ENCODE measurements at places on chromosomes 2 and 18. TPM values are rescaled to one million over a fixed set of nuclear protein-coding genes. Genes with fewer than 3 reads are reported as not detected.
A peak's percentile ranks its signal among the peaks of the same experiment; 100 is the strongest.

DNA sequence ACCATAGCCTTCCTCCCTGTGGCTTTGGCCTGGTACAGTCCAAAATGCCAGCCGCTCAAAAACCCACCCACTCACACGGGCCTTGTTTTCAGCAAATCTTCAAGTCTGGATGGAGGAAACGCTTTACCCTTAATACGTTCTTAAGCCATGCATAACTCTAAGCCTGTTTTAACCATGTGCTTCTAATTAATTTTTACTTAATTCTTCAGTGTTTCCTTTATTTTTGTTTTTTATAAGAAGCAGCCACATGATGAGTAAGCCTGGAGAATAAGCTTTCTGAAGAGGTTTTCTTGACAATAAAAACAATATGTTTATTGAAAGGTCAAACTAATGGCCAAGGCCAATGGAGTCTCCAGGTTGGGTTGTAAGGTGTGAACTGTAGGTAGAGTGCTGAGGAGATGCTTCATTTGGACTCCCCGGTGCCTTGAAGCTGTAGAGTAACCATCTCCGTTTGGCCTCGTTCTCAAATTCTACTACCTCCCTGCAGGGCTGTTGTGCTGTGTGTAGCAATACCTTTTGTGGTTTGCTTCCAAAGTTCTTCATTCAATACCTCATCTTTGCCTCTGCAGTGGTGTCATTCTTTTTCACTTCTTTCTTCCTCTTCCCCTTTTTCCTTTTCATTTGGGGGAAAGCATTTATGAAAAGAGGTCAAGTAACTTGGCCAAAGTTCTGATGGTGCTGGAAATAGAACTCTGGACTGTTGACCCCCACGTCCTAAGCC, 113.7 kb downstream of the PRKCE start:
- no peak overlapping the region for H3K4me3 ChIP-seq
- no peaks in the 10 kb centered on the region for H3K27me3 ChIP-seq
- no peaks in the 10 kb centered on the region for H3K36me3 ChIP-seq
- peaks cover 9% of the 10 kb centered on the region for H3K4me1 ChIP-seq

- no peaks in the 10 kb centered on the region for H3K36me3 ChIP-seq
- H3K4me3 ChIP-seq, result no peak overlapping the region
- H3K27ac ChIP-seq, result no peak overlapping the region
- no peaks in the 10 kb centered on the region for H3K27me3 ChIP-seq
- H3K4me1 ChIP-seq, result no peaks in the 10 kb centered on the region
Measured at GRCh38 chr2:153005071-153005730, 286.8 kb downstream of the ARL6IP6 start.

DNA sequence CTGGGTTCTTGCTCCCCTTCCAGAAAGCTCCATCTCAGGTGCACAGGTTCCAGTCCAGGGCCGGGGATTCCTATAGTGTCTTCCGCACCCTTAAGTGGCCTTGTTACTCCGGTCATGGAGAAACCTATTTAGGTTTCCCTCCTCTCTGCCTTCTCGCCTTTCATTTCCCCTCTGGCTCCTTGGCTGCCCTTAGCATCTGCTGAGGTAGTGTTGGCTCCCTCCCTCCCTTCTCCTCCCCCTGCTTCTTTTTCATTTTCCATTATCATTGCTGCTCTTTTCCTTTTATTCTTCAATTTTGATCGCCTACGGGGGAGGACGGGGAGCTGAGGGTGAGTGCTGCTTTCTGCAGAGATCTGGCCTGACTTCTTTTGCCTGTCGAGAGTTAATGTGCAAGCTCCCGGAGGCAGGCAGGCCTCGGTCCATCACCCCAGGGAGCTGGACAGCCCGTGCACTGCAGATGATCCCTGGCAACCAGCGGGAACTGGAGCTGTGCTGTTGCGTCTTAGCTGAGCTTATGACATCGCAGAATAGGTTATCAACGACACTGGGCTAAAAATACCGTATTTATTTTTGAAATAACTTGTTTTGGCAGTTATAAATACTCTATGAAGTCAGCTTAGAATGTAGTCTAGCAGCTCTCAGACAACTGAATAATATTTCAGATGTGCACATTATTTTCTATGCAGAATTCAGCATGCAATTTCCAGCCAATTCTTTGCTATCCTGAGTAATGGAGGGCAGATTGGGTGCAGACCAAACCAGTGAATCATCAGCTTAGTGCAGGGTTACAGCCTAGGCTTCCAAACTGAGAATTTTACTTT, 141.9 kb downstream of the SLC4A3 start:
- no peak overlapping the region for H3K4me3 ChIP-seq
- H3K27me3 ChIP-seq, result no peaks in the 10 kb centered on the region
- H3K36me3 ChIP-seq, result no peaks in the 10 kb centered on the region
- no peaks in the 10 kb centered on the region for H3K4me1 ChIP-seq
- no peak overlapping the region for H3K27ac ChIP-seq

- H3K4me3 ChIP-seq, result no peak overlapping the region
- no peak for DNase-seq
- H3K27me3 ChIP-seq, result peaks cover 7% of the 10 kb centered on the region
- no peak overlapping the region for H3K27ac ChIP-seq
- H3K36me3 ChIP-seq, result no peaks in the 10 kb centered on the region
Measured at GRCh38 chr2:175277772-175278171, 96.3 kb upstream of the ATP5MC3 start.

GRCh38 chr2:29360016-29360784, 245.0 kb downstream of the CLIP4 start:
- H3K27ac ChIP-seq, result peak overlapping the region; percentile 72
- no peak for DNase-seq
- no peaks in the 10 kb centered on the region for H3K27me3 ChIP-seq
- peaks cover 26% of the 10 kb centered on the region for H3K4me1 ChIP-seq
- H3K36me3 ChIP-seq, result no peaks in the 10 kb centered on the region

DNA sequence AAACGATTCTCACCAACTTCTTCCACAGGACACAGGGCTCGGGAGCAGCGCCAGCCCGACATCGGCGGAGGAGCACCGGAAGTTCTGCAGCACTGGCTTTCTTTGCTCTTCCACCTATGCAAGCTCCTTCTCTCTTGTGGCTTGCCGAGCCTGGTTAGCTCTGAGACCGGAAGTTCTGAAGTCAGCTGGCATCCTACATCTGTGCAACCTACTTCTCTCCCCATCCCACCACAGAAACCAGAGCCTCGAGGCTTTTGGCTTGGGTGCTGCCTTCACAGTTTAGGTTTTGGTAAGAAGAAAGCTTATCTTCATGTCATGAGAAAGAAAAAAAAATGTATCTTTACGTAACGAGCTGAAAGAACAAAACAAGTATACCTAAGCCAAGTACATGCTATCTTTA, 111.7 kb downstream of the ANKRD44 start:
- no peak for DNase-seq
- H3K36me3 ChIP-seq, result no peaks in the 10 kb centered on the region
- no peak overlapping the region for H3K4me3 ChIP-seq
- no peaks in the 10 kb centered on the region for H3K27me3 ChIP-seq
- H3K27ac ChIP-seq, result no peak overlapping the region

- no peaks in the 10 kb centered on the region for H3K4me1 ChIP-seq
- H3K27me3 ChIP-seq, result no peaks in the 10 kb centered on the region
- DNase-seq, result no peak
- no peaks in the 10 kb centered on the region for H3K36me3 ChIP-seq
- H3K27ac ChIP-seq, result no peak overlapping the region
- no peak overlapping the region for H3K4me3 ChIP-seq
Measured at GRCh38 chr2:208175840-208176153, 12.4 kb upstream of the CRYGA start.

GRCh38 chr18:73777356-73778031, 370.1 kb downstream of the FBXO15 start:
- H3K27me3 ChIP-seq, result no peaks in the 10 kb centered on the region
- no peak overlapping the region for H3K4me3 ChIP-seq
- H3K4me1 ChIP-seq, result no peaks in the 10 kb centered on the region

GRCh38 chr2:229282758-229283546, 11.9 kb upstream of the PID1 start:
- H3K27ac ChIP-seq, result no peak overlapping the region
- no peaks in the 10 kb centered on the region for H3K27me3 ChIP-seq
- no peak overlapping the region for H3K4me3 ChIP-seq
- no peaks in the 10 kb centered on the region for H3K36me3 ChIP-seq

GRCh38 chr2:150144546-150145298, 342.7 kb downstream of the RND3 start:
- H3K27me3 ChIP-seq, result no peaks in the 10 kb centered on the region
- peaks cover 14% of the 10 kb centered on the region for H3K4me1 ChIP-seq
- H3K27ac ChIP-seq, result no peak overlapping the region
- no peak overlapping the region for H3K4me3 ChIP-seq
- H3K36me3 ChIP-seq, result no peaks in the 10 kb centered on the region

- no peaks in the 10 kb centered on the region for H3K4me1 ChIP-seq
- DNase-seq, result no peak
- H3K27me3 ChIP-seq, result no peaks in the 10 kb centered on the region
Measured at GRCh38 chr18:23307567-23308295, 145.4 kb upstream of the RIOK3 start.

DNA sequence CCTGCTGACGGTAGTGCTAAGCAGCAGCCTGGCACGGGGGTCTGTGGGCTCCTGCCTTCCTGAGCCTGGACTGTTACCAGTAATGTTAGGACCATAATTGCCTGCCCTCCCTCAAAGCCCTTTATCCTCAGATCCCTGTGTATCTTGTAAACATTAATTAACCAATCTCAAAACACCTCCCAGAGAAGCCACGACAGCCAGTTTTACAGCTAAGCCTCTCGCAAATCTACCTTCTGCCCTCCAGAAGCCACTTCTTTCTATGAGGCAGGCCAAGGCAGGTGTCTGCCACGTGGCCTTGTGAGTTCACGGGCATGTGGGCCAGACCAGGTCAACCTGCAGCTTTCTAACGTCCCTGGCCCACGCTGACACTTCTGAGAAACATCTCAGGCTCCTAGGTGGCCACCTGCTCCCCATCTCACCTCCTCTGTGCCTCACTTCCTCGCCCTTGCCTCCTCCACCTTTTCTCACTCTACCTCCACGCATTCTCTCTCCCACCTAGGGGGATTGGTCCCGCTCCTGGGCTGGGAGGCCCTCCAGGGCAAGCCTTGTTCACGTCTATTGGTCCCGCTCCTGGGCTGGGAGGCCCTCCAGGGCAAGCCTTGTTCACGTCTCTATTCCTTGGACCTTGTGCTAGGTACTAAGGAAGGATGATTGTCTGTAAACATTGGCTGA, 64.3 kb downstream of the EDAR start:
- no peak overlapping the region for H3K4me3 ChIP-seq
- no peak overlapping the region for H3K27ac ChIP-seq
- no peak for DNase-seq
- H3K27me3 ChIP-seq, result no peaks in the 10 kb centered on the region

- H3K4me1 ChIP-seq, result peaks cover 2% of the 10 kb centered on the region
- peaks cover 2% of the 10 kb centered on the region for H3K36me3 ChIP-seq
- no peak overlapping the region for H3K27ac ChIP-seq
- DNase-seq, result no peak
- no peak overlapping the region for H3K4me3 ChIP-seq
- no peaks in the 10 kb centered on the region for H3K27me3 ChIP-seq
Measured at GRCh38 chr2:108542071-108542470, 7.8 kb downstream of the LIMS1 start.

GRCh38 chr2:58557176-58557575, 316.1 kb upstream of the FANCL start:
- no peaks in the 10 kb centered on the region for H3K36me3 ChIP-seq
- DNase-seq, result no peak
- peaks cover 17% of the 10 kb centered on the region for H3K27me3 ChIP-seq
- H3K4me1 ChIP-seq, result no peaks in the 10 kb centered on the region

GRCh38 chr2:33212151-33212550, 264.3 kb upstream of the RASGRP3 start:
- no peak for DNase-seq
- no peak overlapping the region for H3K27ac ChIP-seq
- no peaks in the 10 kb centered on the region for H3K36me3 ChIP-seq
- H3K4me3 ChIP-seq, result no peak overlapping the region

DNA sequence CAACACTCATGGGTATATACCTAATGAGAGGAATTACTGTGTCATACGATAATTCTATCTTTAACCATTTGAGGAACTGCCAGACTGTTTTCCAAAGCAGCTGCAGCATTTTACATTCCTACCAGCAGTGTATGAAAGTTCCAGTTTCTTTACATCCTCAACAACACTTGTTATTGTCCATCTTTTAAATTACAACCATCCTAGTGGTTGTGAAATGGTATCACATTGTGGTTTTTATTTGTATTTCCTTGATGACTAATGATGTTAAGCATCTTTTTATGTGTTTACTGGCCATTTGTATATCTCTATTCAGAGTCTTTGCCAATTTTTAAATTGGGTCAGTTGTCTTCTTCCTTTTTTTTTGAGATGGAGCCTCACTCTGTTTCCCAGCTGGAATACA, 4.0 kb upstream of the CKAP2L start:
- DNase-seq, result peak; percentile 45
- H3K4me3 ChIP-seq, result no peak overlapping the region
- H3K27me3 ChIP-seq, result no peaks in the 10 kb centered on the region
- H3K4me1 ChIP-seq, result peaks cover 13% of the 10 kb centered on the region
- H3K36me3 ChIP-seq, result no peaks in the 10 kb centered on the region

- DNase-seq, result no peak
- H3K4me1 ChIP-seq, result no peaks in the 10 kb centered on the region
- no peaks in the 10 kb centered on the region for H3K27me3 ChIP-seq
- no peak overlapping the region for H3K27ac ChIP-seq
- no peaks in the 10 kb centered on the region for H3K36me3 ChIP-seq
Measured at GRCh38 chr2:40033781-40034180, 254.7 kb upstream of the THUMPD2 start.

DNA sequence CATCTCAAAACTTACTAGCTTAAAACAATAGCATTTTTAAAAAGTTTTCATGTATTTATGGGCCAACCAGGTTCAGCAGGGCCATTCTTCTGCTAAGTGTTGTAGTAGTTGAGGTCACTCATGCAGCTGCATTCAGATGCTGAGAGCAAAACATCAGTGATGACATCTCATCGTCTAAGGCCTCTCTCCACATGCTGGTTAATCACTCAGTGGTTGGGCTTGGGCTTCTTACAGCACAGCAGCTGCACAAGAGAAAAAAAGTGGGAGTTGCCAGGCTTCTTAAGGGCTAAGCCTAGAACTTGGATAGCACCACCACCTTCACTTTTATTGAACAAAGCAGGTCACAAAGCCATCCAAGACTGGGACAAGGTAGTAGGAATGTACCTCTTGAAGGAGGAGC, 190.3 kb downstream of the IRS1 start:
- DNase-seq, result peak; percentile 78
- H3K4me3 ChIP-seq, result no peak overlapping the region
- no peak overlapping the region for H3K27ac ChIP-seq

The GRP gene
- total RNA-seq, result 0.22 TPM

The STK36 gene
- 14.9 TPM for total RNA-seq

The CRIM1 gene
- total RNA-seq, result 10.2 TPM

The PLCL1 gene
- not detected for total RNA-seq

The TMEM87B gene
- 9.1 TPM for total RNA-seq

The PSTPIP2 gene
- 6.1 TPM for total RNA-seq

The NLRC4 gene
- total RNA-seq, result not detected

The MYO5B gene
- total RNA-seq, result 39.1 TPM
